Activated CD4-positive, alpha-beta T cell treated with anti-CD3 and anti-CD28 coated beads for 1 hour (primary cell): ENCODE measurements at places on chromosomes 16 and 17.

- peak; percentile 10 for DNase-seq
These were observed 47.5 kb downstream of the STAT3 start for GRCh38 chr17:42340691-42341127.

- DNase-seq, result no peak
These were observed 42.1 kb upstream of the BHLHA9 start for GRCh38 chr17:1227917-1228780.

GRCh38 chr17:20114466-20114865, 105.3 kb downstream of the SPECC1 start:
- no peak for DNase-seq

GRCh38 chr16:79329166-79329521, 271.4 kb downstream of the MAF start:
- no peak for DNase-seq

DNA sequence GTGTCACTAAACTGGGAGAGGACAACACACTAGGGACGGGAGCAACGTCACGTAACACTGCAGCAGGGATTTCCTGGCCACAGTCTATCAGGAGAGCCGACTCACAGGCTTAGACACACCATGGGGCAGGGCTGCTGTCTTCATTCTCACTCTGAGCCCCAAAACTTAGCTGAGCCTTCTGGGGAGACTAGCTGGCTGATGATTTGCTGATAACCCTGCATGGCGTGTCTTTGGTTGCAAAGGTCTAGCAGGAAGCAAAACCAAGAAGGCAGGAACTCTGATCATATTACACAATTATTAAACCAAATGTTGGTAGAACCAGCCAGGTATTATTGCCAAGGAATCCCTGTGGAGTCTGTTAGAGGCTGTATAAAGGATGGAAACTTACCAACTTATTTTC, 345.0 kb downstream of the SLC39A11 start:
- DNase-seq, result no peak

- DNase-seq, result no peak
These were observed 121.5 kb downstream of the STXBP4 start for GRCh38 chr17:55090079-55090492.

- no peak for DNase-seq
These were observed 4.2 kb downstream of the LYRM9 start for GRCh38 chr17:27888945-27889344.

DNA sequence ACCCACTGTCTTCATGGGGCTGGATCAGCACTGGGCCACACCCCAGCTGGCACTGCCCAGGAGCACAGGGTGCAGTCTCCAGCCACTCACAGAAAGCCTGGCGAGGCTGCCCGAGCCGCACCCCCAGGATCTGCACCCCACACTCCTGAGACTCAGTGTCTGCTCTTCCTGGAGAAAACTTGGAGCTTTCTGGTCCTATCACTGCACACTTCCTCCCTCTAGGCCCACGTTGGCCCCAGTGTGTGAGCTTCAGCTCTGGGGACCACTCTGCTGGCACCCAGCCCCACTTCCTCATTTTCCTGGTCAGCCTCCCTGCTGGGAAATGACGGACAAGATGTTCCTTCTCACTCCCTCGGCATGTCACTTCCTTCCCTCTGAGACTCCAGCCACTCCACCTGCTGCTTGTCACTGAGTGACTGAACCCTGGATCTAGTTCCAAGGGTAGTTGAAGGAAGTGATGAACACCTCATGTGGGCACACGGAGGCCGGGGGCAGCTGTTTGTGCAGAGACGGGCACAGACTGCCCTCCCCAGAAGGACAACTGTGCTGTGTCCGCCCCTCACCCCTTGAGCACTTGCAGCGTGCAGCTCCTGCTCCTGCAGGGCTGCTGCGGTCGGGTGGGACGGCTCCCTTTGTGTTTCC, 29.0 kb downstream of the ZC3H18 start:
- no peak for DNase-seq

DNA sequence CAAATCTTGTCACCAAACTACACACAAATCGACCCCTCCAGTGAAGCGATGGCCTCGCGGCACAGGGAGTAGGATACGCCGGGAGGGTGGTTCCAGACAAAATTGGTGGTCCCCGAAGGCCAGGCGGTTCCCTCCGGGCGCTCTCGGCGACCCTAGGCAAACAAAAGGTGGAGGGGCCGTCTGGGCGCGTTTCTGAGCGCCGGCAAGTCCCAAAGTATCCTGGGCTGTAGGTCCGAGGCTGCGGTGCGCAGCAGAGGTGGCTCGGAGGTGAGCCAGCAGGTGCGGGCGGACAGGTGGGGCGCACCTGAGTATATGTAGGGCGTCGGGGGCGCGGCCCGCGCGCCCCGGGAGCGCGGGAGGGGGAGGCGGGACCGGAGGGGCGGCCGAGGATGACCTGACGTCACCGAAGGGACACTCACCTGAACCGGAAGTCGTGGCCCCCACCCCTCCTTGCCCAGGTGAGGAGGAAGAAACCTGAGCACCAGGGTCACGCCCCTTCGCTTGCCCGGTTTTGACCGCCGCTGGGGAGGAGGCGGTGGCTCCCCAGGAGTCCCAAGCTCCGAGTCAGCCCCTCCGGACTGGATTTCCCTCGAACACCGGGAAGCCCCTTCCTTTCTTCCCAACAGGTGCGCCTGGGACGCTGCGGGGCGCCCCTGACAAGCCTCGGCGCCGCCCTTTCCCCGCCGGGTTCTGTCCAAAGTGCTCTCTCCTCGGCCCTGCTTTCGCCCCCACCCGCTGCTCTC, at the start of gene CLDN7:
CLDN7 (minus strand) TSS at position 287 of the 743 bp plus-strand sequence. CDS start 435 bp downstream, outside the sequence.
- DNase-seq, result no peak

- DNase-seq, result no peak
These were observed 638 bp upstream of the TMEM88 start for GRCh38 chr17:7854078-7854777.

DNA sequence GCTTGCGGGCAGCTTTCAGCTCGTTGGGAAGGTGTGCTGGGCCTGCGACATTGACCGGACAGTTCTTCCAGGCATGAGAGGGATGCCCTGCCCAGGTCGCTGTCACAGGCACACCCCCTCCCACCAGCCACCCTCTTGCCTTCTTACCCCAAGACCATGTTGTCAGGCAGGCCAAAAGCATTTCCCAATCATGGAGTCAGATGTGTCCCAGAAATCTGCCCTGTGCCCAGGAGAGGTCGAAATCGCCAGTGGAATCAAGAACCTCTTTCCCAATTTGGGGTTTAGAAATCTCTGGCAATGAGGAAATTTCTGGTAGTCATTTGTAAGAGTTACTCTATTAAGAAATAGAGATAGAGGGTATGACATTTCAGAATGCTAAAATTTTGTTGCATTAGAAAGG, 177.1 kb downstream of the RAB11FIP4 start:
- no peak for DNase-seq

- DNase-seq, result no peak
These were observed 13.7 kb downstream of the BLMH start for GRCh38 chr17:30278032-30278431.

DNA sequence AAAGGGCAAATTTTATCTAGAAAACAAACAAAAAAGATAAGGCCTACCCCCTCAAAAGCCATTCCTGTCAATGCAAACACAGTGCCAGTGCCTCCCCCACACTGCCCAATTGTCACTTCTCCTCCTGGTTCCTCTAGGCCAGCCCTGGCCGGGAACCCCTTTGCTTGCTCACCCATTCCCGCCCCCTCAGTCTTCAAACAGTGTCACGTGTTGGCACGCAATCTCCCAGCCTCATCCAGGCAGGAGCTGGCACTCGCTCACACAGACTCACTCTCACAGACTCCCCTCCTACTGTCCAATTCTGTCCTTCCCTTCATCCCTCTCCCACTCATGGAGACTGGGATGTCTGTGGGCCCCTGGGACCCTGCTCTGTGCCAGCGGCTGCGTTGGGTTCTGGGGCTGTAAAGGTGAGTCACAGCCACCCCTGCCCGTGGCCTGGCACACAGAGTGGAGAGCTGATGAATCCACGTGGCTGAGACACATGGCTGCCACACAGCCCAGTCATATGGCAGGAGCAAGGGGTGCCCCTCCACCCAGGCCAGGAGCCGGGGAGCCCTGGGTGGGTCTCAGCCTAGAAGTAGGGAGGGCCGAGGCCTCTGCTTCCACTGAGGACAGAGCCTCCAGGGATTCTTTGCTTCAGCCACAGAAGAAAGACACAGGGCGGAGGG, 54.8 kb downstream of the VAC14 start:
- DNase-seq, result no peak

- DNase-seq, result no peak
These were observed 796 bp downstream of the HOXB3 start for GRCh38 chr17:48589060-48589830.

GRCh38 chr16:3800477-3801270, 79.8 kb downstream of the CREBBP start:
- DNase-seq, result no peak

GRCh38 chr17:76645481-76645880, 1.9 kb upstream of the ST6GALNAC1 start:
- DNase-seq, result no peak

DNA sequence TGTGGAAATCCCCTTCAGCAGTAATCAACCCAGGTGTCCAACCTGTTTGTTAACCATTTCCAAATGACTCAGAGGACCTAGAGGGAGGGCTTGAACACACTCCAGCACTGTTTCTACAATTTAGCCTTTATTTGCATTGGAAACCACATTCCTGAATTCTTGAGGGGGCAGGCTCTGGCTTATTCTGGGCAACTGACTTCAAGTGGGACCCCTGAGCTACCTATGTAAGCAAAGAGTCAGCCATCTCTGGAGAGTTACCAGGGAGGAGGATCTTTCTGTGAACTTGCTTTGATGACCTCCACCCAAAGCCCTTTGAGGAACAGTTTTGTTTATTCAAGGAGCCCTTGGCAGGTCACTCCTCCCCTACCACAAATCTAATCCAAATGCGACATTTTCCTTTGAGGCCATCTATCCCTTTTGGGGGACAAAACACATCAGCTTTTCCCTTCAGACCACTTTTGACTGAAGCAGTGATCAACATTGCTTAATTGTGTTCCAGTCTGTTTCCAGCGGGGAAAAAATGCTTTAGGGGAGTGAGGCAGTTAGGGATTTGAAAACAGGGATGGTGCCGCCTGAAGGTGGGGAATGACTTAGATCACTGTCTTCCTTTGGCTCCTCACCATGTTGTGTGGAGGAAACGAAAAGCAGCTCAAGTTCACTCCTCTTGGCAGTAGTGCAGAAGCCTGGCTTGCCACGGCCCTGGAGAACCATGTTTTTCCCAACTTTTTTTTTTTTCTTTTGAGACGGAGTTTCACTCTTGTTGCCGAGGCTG, 46.2 kb downstream of the TUBD1 start:
- DNase-seq, result no peak

- DNase-seq, result no peak
These were observed 3.6 kb downstream of the USP31 start for GRCh38 chr16:23145608-23146007.

DNA sequence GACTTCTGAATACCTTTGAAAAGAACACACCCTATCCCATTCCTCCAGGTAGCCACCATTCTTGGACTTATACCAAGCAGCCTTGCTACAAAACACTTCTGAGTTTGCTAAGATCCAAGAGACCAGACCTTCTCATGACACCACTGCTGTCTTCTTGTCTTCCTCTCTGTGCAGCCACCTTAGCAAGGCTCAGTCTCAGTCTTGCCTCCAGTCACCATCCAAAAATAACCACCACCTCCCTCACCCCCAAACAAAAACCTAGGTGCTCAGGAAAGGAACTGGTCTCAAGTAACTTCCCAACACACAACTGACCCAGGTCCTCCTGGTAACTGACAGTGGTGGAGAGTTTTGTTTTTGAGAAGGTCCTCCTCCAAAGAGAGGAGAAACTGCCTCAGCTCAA, 90.9 kb upstream of the CORO6 start:
- no peak for DNase-seq

- no peak for DNase-seq
These were observed 60.0 kb upstream of the BCAR1 start for GRCh38 chr16:75311383-75311938.

GRCh38 chr16:52914428-52914827, 138.3 kb downstream of the CHD9NB start:
- DNase-seq, result no peak

- DNase-seq, result no peak
These were observed 2.0 kb downstream of the APRT start for GRCh38 chr16:88809676-88810165.

DNA sequence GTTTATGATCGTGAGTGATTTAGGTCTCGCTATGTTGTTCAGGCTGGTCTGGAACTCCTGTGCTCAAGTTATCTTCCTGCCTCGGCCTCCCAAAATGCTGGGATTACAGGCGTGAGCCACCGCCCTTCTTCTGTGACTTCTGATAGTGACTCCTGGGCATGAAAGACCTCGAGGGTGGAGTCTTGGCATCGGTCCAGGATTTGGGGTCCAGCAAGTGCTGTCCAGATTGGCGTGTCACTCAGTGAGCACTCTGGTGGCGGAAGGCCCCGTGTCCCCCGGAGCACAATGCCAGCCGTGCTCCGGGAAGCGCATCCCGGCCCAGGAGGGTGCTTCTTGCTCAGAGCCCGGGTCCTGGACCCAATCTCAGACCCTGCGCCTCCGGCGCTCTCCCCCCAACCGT, 6.8 kb downstream of the OR1F1 start:
- no peak for DNase-seq

DNA sequence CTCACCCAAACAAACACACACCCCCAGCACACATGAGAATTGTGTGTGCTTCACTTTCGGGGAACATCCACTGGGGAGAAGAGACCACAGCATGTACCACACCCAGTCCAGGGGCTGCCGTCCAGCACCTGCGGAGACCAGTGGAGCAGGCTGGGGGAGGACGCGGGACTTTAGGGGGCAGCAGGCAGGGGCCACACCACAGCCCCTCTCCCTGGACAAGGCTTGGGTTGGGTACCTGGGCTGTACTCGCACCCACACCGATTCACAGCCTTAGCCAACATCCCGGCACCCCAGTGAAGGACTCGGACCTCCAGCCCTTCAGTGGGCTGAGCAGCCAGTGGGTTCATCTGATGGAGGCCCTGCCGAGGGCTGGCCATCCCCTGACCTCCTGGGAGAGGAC, 63.3 kb downstream of the RBFOX3 start:
- DNase-seq, result no peak

- no peak for DNase-seq
These were observed 47.5 kb downstream of the AIPL1 start for GRCh38 chr17:6387442-6387841.

GRCh38 chr17:63751806-63752205, 10.2 kb upstream of the STRADA start:
- DNase-seq, result no peak

- DNase-seq, result peak; percentile 57
These were observed 503 bp downstream of the DHX58 start for GRCh38 chr17:42111871-42112551.

- no peak for DNase-seq
These were observed 16.8 kb downstream of the AXIN2 start for GRCh38 chr17:65544672-65545071.

- DNase-seq, result no peak
These were observed 221.7 kb upstream of the CDH11 start for GRCh38 chr16:65343556-65343955.

- no peak for DNase-seq
These were observed 315.8 kb downstream of the XYLT1 start for GRCh38 chr16:17154981-17155380.

- DNase-seq, result no peak
These were observed 11.2 kb downstream of the CHD9NB start for GRCh38 chr16:53041320-53042051.
